ENCODE measurements at places on chromosomes 7 and 10.

DNA sequence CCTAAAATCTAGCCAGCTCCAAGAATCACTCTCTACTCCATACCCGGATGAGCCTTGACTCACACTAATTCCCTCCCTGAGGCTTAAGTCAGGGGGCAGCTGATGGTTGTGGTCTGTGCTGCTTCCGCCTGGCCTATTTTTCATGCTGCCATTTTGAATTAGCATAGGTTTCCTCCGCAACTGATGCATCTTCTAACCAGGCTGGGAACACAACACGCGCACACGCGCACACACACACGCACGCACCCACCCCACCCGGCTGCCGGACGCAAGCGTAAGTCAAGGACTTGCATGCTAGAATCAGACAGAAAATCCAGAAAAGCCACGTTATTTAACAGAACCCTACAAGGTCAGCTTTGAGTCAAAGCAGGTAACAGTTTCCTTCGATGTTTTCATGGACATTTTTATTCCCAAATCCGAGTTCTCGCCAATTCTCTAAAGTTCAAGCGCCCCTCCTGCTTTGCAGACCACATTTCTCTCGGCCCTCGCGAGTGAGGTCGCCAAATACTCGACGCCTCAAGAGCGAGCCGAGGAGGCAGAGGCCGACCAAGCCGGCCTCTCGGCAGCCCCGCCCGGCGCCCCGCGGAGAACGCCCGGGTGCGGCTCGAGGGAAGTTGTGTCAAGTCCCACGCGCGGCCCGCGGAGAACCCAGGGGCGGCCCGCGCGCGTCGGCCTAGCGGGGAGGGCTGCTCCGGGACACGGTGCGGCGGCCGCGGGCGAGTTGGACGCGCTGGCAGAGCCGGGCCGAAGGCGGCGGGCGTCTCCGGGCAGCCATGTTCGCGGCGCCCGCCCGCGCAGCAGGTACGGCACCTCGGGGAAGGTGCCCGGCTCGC lies 961 bp downstream of the SCRN1 start:
- DNase-seq: peak; percentile 56

- DNase-seq: no peak
These were observed 53.6 kb downstream of the SPOCK2 start for GRCh38 chr10:72034761-72035160.

DNA sequence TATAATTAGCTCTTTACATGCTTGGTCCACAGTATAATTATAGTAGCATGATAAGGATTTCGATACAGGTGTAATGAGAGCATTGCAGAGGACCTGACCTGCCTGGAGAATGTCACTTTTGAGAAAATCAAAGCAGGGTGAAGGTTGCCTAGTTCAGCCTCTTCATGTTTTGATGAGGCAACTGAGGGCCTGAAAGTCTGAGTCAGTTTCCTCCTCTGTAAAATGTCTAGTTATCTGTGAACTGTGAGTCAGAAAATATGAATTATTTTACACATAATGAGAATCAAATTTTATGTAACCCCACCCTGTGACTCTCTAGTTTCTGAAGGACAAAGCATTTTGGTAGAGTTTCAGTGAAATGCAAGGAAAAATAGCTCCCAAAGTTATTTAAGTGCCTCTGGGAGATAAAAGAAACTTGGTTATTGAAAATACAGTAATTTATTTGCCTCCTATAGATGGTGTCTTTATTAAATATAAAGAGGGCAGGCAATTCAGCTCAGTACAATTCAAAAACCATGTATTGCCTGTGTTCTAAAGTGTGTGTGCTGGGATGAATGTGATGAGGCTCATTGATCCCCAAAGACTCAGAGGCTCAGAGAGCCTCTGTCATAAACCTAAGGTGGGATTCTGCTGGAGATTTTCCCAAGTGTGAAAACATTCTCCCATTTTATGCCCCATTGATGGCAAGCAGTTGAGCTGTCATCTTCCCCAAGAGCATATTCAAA lies 37.3 kb upstream of the SAMD9L start:
- DNase-seq: no peak

DNA sequence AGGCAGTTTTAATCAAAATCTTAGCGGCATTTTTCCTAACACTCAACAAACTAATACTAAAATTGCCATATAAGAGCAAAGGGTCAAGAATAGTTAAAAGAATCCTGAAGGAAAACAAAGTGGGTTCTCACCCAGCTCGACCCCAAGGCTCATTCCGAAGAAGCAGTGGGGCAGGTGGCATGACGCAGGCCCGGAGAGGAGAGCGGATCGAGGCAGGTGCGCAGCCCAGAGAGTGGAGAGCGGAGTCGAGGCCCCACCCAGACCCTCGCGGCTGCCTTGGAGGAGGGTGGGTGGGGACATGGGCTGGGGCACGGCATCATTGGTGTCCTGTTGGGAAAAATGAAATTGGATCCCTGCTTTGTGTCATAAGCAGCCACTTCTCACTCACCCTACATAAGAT lies 109.8 kb downstream of the INPP5A start:
- peak; percentile 36 for DNase-seq

GRCh38 chr10:119297207-119297968 lies 90.0 kb downstream of the GRK5 start:
- DNase-seq: no peak

DNA sequence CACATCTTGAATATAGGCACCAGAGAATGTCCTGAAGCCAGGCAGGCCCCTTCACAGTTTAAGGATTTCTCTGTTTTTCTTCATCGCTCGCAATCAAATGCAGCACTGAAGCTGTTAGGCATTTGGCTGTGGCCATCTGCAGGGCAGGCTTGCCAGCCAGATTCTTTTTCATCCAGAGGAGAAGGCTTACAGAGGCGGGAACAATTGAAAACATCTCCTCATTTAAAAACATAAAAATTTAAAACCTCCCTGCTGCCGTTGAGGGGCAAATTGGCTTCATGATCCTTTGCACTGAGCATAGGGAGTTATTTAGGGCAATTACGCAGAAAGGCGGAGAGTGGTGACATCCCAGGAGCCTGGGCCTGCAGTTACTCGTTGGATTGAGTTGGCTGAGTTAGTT lies 500.0 kb downstream of the TYW1 start:
- DNase-seq: no peak

DNA sequence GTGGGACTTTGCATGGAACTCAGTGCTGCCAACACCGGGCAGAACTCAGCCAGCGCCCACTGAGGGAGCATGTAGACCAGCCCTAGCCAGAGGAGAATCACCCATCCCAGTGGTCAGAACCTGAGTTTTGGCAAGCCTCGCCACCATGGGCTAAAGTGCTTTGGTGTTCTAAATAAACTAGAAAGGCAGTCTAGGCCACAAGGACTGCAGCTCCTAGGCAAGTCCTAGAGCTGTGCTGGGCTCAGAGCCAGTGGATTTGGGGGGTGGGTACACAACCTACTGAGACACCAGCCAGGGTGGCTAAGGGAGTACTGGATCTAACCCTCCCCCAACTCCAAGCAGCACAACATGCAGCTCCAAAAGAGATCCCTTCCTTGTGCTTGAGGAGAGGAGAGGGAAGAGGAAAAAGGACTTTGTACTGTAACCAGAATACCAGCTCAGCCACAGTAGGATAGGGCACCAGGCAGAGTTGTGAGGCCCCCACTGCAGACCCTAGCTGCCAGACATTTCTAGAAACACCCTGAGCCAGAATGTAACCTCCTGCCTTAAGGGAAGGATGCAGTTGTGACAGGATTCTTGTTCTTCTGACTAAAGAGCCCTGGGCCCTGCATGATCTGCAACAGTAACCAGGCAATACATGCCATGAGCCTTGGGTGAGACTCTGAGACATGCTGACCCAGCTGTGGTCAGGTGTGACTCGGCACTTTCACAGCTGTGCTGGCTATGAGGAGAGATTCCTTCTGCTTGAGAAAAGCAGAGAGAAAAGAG lies 24.4 kb downstream of the GSDME start:
- DNase-seq: no peak

- DNase-seq: no peak
These were observed 1.6 kb upstream of the PRF1 start for GRCh38 chr10:70604106-70604505.

- DNase-seq: no peak
These were observed 41.9 kb upstream of the FAM180A start for GRCh38 chr7:135790371-135790977.

DNA sequence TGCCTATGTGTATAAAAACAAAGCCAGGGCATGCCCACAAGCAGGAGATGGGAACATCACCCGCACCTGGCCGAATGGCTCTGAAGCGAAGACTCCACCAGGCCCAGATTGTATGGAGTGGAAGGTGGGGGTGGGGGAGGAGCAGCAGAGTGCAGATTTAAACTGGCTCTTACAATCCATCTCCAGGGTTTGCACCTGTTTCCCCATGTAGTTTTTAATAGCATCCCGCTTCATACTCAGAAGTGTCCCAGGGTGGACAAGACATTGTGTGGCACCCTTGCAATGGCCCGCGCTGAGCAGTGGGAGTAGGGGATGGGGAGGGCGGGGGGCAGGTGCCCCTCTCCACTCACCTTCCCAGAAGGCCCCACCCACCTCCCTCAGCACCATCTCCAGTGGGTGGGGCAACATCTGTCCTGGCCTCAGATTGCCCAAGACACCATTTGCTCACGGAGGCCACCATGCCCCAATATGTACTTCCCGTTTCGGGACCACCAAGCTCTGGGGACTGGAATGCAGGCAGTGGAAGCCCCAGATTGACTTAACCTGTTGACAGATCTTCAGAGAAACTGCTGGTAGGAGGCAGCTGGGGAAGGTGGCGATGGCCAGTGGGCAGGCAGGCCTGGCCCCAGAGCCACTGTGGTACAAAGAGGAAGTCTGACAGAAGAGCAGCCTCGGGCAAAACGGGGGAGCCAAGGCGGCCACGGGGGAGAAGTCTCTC lies 23.0 kb downstream of the VSIR start:
- no peak for DNase-seq

- DNase-seq: no peak
These were observed 240.8 kb downstream of the ARHGAP12 start for GRCh38 chr10:31687663-31688482.

DNA sequence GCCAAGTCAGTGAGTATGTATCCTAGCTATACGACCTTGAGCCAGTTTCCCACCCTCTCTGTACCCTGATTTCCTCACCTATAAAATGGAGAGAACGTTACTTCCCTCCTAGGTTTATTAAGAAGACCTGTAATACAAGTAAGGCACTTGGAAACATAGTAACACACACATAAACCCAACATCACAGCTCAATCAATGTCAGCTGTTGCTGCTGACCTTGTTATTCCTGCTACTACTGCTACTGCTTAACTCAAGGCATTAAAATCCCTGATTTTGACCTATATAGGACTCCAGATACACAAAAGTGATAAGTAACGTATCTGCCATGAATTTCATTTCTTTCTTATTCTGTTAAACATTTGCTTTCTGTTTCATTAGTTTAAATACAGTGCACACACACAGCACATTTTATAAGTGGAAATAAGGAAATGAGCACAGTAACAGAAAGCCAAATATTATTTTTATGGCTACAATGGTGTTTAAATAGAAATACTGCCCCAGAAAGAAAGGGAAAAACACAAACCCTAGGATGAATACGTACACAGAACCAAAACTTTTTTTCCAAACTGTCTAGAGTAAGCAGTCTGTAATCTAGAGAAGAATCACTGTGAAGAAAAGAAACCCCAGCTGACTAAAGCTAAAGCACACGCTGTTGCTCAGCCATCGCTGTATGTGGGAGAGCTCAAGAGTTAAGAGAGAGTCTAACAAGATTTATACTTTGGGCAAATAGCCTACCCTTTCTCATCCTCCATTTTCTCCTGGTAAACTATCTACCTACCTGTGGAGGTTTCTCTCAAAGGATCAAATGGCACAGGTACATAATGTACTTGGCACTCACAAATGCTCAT lies 19.0 kb downstream of the NAPEPLD start:
- peak; percentile 48 for DNase-seq

GRCh38 chr10:117007080-117007479 lies 2.1 kb upstream of the SHTN1 start:
- DNase-seq: no peak

GRCh38 chr7:148838905-148839304 lies 45.2 kb downstream of the EZH2 start:
- no peak for DNase-seq

- DNase-seq: no peak
These were observed 220.3 kb downstream of the SNX13 start for GRCh38 chr7:17719998-17720397.

DNA sequence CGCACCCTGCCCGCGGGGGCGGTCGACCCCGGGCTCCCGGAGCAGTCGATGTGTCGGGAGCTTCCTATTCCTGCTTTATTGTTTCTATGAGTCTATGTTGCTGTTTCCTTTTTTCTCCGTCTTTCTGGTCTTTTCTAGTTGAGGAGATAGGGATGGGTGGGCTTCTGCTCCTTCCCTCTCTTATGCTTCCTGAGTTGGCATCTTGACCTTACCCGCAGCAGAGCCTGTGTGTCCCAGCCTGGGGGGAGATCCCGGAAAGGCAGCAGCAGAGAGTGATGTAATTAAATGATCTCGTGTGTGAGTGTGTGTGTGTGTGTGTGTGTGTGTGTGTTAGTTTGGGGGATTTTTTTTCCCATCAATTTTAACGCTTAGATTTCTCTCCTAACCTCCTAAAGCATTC lies 486 bp upstream of the SORCS1 start:
- DNase-seq: peak; percentile 44

GRCh38 chr10:71236822-71237682 lies 24.7 kb downstream of the UNC5B start:
- no peak for DNase-seq

GRCh38 chr10:103772096-103772845 lies 83.1 kb downstream of the SH3PXD2A start:
- DNase-seq: peak; percentile 88

- no peak for DNase-seq
These were observed 4.3 kb downstream of the TLX1 start for GRCh38 chr10:101135141-101136006.

- no peak for DNase-seq
These were observed 2.4 kb downstream of the UBE2H start for GRCh38 chr7:129950191-129950932.

DNA sequence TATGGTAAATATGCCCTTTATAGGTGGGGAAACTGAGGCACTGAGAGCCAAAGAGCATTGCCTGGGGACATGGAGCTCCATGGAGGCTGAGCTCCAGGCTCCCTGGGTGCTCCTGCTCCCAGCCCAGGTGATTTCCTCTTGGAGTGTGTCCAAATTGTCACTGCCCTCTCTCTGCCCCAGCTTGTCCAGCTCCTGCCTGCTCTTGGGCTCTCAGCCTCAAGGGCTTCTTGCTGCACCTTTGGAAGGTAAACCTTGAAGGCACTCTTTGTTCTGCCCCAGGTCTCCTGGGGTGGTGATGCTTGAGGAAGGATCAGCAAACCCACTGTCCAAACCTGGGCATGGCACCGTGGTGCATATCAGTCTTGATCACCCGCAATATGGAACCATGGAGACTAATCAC lies 166.1 kb downstream of the RPS24 start:
- no peak for DNase-seq

GRCh38 chr10:102658802-102659201 lies 14.5 kb downstream of the TRIM8 start:
- no peak for DNase-seq

- DNase-seq: no peak
These were observed 312.9 kb upstream of the PODXL start for GRCh38 chr7:131869169-131869844.
